SHP77 (cell line): ENCODE measurements at places on chromosomes 5 and 9.

DNA sequence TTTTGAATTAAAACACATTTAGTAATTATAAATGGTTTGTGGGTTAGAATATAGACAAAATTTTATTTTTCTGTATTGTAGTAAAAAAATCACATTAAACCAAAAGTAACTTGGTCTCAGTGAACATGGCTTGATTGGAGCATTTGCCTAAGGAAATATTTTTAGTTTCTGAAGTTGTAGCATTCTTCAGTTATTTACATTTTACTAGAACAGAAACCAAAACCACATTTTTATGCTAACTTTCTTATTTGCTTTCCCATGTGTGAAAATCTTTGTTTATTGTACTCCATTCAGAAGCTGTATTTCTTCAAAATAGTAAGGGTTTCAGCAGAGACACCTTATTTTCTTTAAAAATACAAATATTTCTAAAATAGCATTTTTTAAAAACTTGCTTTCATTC lies 129.9 kb downstream of the SGCD start:
- DNase-seq = no peak

- DNase-seq = no peak
Observed at GRCh38 chr5:32520356-32520755, 65.0 kb upstream of the SUB1 start.

GRCh38 chr5:160507221-160507721 lies 85.6 kb downstream of the PTTG1 start:
- DNase-seq = no peak

GRCh38 chr5:119275601-119276173 lies 80.1 kb upstream of the TNFAIP8 start:
- DNase-seq = no peak
